SW 1271 (cell line): ENCODE measurements at places on chromosomes 13 and 19.
A peak's percentile ranks its signal among the peaks of the same experiment; 100 is the strongest.

- no peak for DNase-seq
Observed at GRCh38 chr19:33388231-33388724, 14.8 kb downstream of the CEBPG start.

DNA sequence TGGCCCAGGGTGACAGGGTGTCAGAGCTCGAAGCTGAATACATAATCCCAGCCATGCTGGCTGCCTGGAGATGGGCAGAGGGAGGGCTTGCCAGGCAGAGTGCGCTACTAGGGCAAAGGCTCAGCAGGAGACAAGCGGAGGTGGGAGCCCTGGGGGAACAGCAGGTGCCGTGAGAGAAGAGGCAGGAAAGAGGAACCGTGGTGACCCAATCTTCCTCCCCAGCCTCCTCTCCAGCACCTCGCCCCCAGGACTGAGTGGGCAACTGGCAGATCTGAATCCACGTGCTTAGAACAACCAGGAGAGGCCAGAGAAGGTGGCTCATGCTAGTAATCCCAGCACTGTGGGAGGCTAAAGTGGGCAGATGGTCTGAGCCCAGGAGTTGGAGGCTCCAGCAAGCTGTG lies 11.0 kb upstream of the CCL25 start:
- DNase-seq, result no peak

DNA sequence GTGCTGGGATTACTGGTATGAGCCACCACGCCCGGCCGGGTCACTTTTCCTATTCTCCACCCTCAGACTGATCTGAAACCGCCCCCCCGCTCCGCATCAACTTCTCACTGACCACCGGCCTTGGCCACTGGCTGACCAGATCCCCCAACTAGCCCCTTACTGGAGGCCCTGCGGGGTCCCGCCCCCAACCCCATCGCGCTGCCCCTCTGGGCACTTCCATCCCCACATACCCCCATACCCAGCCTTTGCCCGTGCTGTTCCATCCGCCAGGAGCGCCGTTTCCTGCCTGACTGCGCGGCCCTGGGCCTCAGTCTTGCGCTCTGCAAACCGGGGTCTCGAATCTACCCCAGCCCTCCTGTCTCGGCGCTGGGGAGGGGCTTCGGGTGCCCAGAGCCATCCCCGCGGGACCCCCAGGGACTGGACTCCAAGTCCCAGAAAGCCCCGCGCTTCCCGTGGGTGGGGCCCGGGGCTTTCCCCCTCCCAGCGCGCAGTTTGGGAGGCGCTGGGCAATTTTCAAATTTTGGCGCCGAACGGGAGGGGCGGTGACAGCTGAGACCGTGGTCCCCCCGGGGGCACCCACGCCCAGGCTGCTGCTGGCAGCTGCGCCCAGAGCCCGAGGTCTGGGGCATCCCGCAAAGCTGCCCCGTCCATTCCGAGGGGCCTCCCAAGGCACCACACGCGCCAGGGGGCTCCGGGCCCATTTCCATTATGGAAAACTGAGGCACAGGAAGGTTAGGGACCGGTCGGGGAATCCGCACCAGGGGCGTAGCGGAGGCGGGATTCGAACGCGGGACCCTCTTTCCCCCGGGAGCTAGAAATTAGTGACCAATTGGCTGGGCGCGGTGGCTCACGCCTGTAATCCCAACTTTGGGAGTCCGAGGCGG lies 5.2 kb upstream of the LMNB2 start:
- DNase-seq, result peak; percentile 69

DNA sequence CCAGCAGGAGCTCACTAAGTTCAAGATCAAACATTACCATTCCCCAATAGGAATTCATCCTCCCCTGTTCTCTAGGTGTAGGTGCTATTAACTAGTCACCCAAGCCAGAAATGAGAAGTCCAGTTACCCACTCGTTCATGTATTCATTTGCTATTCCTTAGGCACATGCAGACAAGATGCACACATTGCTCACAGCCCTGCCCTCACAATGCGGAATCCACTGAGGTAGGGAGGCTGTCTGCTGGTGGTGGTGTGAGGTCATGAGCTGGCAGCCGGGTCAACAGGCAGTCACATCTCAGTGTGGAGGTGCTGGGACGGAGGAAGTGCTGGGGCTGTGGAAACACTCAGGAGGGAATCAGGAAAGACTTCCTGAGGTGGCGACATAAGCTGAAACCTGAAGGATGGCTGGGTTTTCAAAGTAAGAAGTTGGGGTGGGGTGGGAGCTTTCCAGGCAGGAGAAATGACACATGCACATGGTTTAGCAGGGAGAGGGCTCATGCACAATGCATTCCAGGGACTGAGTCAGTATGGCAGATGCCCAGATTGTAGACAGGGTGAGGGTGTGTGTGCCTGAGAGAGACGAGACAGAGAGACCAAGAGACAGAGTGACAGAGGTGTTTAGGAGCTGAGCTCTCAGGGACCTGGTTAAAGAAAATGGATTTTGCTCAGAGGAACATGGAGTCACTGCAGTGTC lies 117.6 kb downstream of the USP12 start:
- peak; percentile 33 for DNase-seq
